Naive thymus-derived CD8-positive, alpha-beta T cell (primary cell): ENCODE measurements at places on chromosomes 7 and 10.
A peak's percentile ranks its signal among the peaks of the same experiment; 100 is the strongest.

DNA sequence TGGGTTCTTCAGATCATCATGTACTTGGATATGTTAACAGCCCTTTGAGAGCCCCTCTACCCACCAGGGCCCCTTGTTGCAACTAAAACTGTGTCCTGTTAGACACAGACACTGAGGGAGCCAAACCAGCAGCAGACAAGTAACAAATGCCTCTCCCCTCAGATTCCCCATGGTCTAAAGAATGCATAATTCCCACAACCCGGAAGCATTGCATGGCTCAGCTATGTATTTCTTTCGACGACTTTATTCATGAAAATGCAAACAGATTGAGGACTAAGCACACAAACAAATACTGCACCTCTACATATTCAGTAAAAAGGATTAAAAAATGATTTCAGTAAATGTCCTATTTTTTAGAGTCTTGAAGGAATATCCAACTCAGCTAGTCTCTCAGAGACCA is 70.1 kb upstream of the HECW1 start:
- no peak for DNase-seq

GRCh38 chr7:101179117-101179516 is 976 bp downstream of the NAT16 start:
- DNase-seq = no peak

- DNase-seq = no peak
These were observed 186.2 kb downstream of the LRMDA start for GRCh38 chr10:75617485-75618155.

- no peak for DNase-seq
These were observed 11.6 kb downstream of the GOLGA7B start for GRCh38 chr10:97861097-97861750.

GRCh38 chr10:109744020-109744419 is 179.3 kb downstream of the XPNPEP1 start:
- no peak for DNase-seq

DNA sequence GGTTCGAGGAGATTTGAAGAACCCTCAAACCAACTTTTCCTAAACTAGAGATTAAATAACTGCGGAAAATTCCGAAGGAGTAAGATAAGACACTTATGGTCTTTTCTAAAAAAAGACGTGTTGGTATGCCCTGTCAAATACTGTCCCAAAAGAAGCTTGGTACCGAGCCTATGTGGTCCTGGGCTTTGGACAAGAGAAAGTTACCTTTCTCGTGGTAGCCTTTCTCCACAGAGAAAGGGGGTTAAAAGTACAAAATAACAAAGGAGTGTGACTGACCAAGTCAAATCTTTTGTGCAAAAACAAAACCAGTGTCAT is 56.2 kb upstream of the JCAD start:
- no peak for DNase-seq

GRCh38 chr7:127251465-127252376 is 1.0 kb downstream of the GRM8 start:
- no peak for DNase-seq

GRCh38 chr10:8396675-8397074 is 342.2 kb downstream of the GATA3 start:
- DNase-seq = no peak

GRCh38 chr10:75895259-75895658 is 463.8 kb downstream of the LRMDA start:
- no peak for DNase-seq

GRCh38 chr7:94296881-94297280 is 97.8 kb upstream of the COL1A2 start:
- DNase-seq = no peak

GRCh38 chr10:23419655-23420329 is 19.1 kb upstream of the OTUD1 start:
- no peak for DNase-seq

DNA sequence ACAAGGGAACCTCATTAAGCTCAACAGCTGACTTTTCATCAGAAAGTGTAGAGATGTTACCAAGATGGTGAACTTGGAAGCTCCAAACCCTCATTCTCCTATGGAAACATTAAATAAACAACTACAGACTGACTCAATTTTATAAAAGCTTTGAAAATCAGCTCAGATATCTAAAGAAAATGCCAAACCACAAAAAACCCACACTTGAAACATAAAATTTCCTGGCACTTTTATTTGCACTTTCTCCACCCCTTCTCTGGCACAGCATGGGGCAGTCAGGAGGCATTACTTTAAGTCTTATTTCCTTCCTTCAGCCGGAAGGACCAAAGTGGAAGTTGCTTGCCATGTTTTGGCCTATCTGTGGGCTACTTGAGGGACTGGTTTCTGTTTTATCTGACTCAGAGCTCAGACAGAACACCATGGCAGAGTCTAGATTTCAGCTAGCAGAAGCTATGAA is 114.7 kb downstream of the ODAD2 start:
- DNase-seq = no peak

- DNase-seq = no peak
These were observed 75.1 kb downstream of the SEMA3D start for GRCh38 chr7:85111761-85112160.

- peak; percentile 42 for DNase-seq
These were observed 944 bp downstream of the RHBDD2 start for GRCh38 chr7:75879771-75880184.

GRCh38 chr7:49580761-49581160 is 192.7 kb upstream of the VWC2 start:
- DNase-seq = no peak

- DNase-seq = no peak
These were observed 188.5 kb downstream of the TNS3 start for GRCh38 chr7:47393406-47393805.

DNA sequence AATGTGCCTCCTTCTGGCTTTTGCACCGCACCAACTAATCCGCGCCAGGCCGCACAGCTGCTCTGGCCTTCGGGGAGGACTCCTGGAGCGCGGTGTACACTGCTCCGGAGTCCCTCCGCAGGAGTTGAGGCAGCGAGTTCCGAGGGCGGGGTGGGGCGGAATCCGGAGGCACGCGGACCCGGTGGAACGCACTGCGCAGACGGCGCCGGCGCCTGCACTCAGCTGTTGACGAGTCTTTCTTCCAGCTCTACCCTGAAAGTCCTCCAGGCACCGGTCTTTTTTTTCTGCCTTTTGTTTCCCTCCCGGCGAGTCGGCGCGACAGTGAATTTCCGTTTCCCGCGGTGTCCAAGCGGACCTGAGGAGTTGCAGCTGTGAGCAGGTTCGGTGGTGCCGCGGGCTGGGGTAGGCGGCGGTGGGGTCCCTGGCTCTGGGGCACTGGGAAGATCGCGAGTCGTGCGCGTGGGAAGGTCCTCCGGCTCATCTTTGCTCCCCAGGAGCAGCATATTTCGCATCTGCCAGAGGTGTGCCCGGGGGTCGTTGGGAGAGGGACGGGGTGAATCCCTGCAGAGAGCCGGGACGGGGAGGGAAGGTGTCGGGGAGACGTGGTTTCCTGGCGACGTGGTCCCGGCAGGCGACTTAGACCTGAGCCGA is 44.1 kb downstream of the SFTPD start:
- DNase-seq = peak; percentile 39

DNA sequence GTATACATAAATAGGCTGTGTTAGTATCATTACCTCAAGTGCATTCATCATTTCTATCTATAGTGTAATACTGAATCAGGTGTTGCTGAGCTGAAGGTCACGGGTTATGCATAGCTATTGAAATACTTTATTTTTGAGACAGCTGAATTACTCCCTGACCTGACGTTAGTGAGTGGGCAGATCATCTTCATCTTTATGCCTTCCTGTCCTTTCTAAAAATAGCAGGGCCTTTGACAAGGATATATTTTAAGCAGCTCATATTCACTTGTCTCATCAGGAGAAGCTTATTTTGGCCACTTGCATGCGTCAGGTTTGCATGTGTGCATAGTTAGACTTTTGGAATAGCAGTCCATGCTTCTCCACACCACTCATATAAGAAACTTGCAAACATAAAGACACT is 63.6 kb upstream of the DKK1 start:
- no peak for DNase-seq

GRCh38 chr7:90816511-90817142 is 220.5 kb downstream of the CDK14 start:
- no peak for DNase-seq
